ENCODE measurements at places on chromosomes 3 and 15.

DNA sequence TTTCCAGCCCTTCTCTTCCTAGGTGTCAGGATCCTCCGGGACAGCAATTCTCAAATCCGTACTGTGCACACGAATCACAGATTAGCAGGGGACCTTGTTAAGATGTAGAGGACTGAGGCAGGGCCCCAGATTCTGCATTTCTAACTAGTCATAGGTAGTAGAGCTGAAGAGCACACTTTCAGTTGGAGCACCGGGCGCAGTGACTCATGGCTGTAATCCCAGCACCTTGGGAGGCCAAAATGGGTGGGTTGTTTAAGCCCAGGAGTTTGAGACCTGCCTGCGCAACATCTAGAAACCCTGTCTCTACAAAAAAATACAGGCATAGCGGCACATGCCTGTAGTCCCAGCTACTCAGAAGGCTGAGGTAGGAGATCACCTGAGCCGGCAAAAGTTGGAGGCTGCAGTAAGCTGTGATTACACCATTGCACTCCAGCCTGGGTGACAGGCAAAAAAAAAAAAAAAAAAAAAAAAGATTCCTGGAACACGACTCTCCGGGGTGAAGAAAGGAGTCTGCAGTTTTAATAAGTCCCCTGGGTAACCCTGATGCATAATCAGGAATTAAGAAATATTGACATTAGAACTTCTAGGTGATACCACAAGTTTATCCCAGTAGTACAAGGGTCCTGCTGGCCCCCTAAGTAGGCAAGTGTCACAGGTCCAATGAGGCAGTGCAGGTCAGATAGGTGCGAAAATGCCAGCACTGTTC, 21.4 kb upstream of the IGDCC3 start:
- no peak for DNase-seq

DNA sequence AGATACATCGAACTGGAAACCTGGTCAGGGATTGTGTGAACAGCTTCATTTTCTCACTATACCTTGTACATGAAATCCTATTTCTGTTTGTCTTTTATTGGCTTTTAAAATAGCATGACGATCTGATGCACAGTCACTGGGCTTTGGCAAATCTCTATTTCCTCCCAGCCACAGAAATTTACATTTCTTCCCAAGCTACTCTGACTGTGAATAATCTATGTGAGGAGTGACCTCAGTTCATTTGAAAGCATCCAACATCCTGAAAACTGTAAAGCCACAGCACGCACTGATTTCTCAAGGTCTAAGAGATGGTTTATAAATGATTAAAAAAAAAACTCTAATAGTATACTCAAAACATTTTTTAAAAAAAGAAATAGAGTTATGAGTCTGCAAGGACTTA, 450.3 kb downstream of the IL5RA start:
- DNase-seq = no peak

GRCh38 chr3:143283432-143284128, 164.0 kb downstream of the CHST2 start:
- no peak for DNase-seq

DNA sequence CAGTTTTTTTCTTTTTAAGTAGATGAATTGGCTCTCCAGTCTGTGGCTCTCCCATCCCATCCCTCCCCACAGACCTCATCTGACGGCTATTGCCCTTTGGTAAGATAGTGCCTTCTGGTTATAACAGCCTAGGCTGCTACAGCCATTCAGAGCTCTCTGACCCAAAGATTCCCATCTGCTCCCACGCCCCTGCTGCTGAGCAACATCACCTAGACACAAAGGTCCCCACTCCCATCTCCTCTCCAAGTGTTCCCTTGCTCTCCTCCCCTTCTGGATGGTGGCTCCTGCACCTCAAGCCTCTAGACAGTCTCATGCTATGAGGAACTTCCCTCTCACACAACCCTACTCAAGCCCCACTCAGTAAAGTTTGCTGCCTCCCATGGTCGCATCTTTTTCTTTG, 23.7 kb downstream of the FBXW12 start:
- DNase-seq = no peak

- no peak for DNase-seq
These were observed 5.3 kb upstream of the SPSB4 start for GRCh38 chr3:141045849-141046248.

GRCh38 chr3:105093371-105094252, 273.1 kb upstream of the ALCAM start:
- no peak for DNase-seq

- DNase-seq = no peak
These were observed 716.8 kb downstream of the NSUN3 start for GRCh38 chr3:94779699-94780098.

GRCh38 chr15:80570553-80570952, 124.6 kb upstream of the ABHD17C start:
- DNase-seq = no peak

GRCh38 chr3:196688349-196688748, 23.7 kb downstream of the CEP19 start:
- DNase-seq = no peak

DNA sequence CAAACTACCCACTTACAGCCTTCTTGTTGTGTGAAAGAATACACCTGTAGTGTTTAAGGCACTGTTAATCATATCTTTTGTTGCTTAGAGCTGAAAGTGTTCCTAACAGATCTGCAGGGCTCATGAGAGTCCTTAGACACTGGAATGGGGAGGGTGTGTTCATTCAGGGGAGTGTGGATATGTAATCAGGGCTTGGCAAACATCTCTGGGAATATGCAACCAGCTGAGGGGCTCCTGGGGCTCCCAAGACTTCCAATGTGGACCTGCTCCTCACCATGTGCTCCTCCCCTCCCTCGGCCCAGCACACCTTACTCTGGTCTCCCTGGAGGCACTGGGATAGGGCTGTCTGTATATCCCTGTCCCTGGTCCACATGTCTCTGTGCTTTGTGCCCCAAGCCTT, 30.3 kb upstream of the MFSD1 start:
- DNase-seq = no peak

DNA sequence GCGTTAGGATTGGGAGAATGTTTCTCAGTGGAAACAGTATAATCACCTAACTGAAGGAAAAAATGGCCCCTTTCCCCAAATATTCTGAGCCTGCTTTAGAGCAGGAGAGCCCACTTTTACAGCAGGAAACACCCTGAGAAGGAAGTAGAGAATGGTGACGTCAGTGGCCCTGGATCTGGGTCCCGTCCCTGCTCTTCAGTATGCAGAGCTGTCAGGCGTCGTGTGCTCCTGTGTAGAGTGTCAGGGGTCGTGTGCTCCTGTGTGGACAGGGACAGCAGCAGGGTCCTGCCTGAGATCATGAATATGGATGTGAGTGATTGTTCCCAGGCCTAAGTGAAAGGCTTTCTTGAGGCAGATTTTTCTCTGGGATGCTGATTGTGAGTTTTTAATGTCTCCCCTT, 45.2 kb downstream of the CGNL1 start:
- DNase-seq = no peak

DNA sequence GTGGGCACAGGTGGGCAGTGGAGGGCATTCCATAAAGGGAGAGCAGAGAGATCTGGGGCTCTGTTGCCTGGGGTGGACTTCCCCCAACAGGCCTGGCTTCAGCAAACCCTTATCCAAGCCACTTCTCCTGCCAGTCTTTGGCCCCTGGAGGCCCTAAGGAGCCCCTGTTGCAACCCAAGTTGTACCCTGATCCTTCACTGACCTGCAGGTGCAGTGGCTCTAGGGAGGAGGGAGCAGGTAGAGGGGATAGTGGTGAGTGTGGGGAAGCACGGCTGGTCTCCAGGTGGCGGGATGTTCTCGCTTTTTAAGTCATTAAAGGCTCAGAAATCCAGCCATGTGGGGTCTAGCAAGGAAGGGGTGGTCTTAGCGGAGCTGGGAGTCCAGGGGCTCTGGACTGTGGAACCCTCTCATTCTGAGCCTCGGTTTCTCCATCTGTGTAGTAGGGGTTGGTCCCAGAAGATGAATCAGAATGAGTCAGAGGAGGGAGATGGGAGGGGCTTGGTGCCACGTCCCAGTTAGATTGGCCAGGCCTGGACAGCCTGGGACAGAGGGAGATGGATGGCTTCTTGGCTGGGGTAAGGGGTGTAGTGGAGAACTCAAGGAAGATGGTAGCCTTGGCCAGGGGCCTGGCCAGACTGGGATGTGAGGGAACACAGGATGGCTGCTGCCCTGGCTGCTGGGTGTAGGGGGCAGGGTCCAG, 2.6 kb downstream of the ZBTB47 start:
- DNase-seq = no peak

DNA sequence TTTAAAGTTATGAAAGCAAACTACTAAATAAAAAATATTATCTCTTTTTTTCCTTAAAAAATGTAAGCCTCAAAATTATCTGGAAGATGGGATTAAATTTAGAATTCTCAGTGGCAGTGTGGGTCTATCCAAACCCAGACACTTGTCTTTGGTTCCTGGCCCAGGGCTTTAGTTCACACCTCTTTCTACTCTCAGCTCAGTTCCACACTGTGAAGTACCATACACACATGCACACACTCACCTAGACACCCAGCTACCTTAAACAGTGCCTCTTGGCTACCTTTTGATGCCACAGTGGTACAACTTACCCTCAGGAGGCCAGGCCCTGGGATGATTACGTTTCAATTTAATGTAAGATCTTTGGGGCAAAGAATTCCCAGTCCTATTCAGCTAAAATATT, 51.0 kb upstream of the TSC22D2 start:
- no peak for DNase-seq

- no peak for DNase-seq
These were observed 84.2 kb downstream of the LRRC28 start for GRCh38 chr15:99335508-99335907.

GRCh38 chr15:71752604-71753289, 57.6 kb upstream of the NR2E3 start:
- DNase-seq = no peak

GRCh38 chr3:175355801-175356335, 496.7 kb downstream of the NAALADL2 start:
- DNase-seq = no peak

GRCh38 chr3:36366308-36366707, 14.0 kb upstream of the STAC start:
- no peak for DNase-seq

DNA sequence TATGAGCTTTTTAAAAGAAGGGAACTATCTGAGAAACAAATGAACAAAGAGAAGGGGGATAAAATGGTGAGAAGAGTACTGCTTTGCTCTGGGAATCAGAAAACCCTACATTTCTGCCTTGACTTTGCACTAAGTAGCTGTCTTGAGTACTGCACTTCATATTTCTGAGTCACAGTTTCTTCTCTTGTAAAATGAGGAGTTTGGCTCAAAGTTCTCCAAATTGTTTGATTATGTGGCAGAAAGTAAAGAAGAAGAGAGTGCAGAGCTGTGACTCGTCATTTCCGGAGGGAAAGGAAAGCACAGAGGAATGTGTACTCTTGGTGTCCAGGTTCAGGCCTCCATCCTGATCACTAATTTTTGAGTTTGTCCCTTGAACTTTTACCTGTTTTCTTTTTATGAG, 54.7 kb downstream of the TP63 start:
- DNase-seq = no peak

- DNase-seq = no peak
These were observed 62.0 kb downstream of the SUCNR1 start for GRCh38 chr3:151935446-151935845.

DNA sequence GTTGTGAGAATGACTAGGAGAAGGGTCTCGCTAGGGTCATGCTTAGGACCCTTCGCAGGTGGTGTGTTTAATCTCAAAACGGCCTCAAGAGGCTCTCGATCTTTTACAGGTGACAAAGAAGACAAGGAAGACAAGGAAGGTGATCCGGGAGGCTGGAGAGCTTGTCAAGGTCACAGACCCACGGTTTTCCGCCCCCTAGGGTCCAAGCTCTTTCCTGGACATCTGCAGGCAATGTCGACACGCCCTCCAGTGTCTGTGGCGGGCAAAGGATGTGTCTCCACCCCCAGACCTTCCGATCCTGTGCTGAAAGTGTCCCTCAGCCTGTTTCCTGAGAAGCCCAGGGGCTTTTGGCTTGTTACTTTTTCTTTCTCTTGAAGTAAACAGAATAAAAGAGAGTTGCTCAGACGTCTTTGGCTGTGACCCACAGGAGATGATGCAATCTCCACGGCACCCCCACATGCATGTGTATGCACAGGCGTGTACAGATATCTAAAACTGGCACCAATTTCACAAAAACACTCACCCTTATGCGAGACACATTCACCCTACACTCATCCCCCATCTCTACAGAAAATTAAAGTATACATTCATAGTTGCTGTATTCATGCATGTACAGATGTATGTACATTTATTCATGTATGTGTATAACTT, 108.8 kb downstream of the KLF13 start:
- no peak for DNase-seq

GRCh38 chr3:157261000-157261399, 101.1 kb upstream of the CCNL1 start:
- DNase-seq = no peak

GRCh38 chr3:148880681-148881080, 15.6 kb downstream of the CPA3 start:
- no peak for DNase-seq

DNA sequence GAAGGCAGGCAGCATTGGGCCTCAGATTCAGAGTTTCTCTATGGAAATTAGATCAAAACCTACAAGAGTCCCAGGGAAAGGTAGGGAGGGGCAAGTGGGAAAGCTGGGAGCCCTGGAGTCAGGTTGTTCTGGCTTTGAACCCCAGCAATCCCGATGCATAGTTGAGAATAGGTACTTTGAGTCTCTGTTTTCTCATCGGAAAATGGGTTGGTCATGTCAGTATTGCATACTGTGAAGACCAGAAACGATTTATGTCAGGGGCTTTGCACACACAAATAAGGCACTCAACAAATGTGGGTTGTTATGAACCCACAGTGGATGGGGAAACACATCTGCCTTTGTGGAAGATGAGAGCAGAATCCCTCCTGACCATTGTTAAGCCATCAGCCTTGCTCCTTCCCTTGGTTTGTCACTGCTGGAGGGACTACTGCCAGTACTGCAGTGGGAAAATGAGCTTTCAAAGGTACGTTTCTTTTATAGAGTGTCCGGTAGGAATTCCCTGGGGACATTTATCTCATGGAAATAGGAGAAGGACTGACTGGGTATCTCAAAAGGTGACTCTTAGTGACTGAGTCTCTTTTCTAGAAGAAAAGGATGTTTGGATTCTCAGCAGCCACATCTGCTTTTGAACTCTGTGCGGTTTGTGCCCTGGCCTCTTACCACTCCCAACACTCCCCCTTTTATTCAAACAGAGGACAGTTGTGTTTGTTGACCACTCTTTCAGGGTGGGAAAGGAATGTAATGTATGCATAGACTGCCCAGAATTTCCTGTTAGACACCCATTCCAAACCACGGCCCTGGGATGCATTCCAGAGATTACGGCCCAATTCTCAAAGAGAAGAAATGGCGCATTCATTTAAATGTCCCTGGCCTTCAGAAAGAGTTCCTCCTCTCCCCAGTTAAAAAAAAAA, 54.6 kb upstream of the VILL start:
- DNase-seq = no peak

DNA sequence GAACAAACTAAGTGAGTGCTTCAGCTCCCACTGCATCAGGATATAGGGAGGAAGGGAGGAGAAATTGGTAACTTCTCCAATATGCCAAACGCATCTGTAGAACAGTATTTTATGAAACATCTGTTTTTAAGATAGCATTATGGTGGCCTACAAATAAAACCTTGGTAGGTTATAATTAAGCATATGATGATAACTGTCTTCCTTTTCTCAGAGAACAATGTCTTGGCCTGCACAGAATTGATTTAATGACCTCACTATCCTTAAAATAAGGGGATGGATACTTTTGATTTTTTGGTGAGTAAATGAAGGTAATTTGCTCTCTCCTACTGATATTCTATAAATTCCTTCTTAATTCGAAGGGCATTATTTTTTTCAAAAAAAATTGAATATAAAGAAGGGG, 451.5 kb upstream of the TGFBR2 start:
- DNase-seq = no peak

- DNase-seq = no peak
These were observed 425.0 kb upstream of the ADAMTS9 start for GRCh38 chr3:65112751-65113300.

Data from NCI-H345 (cell line).